Astrocyte (in vitro differentiated cells and primary cell): ENCODE measurements at places on chromosomes 3 and 15. TPM values are rescaled to one million over a fixed set of nuclear protein-coding genes. Genes with fewer than 3 reads are reported as not detected.

The C3orf52 gene
- total RNA-seq, result 21.3 and 21.9 TPM in 2 replicates

The GNAT1 gene
- not detected in 2 replicates for total RNA-seq

The CLDN16 gene
- 0.24 and 0.50 TPM in 2 replicates for total RNA-seq

The LMCD1 gene
- total RNA-seq, result 374 and 437 TPM in 2 replicates

DNA sequence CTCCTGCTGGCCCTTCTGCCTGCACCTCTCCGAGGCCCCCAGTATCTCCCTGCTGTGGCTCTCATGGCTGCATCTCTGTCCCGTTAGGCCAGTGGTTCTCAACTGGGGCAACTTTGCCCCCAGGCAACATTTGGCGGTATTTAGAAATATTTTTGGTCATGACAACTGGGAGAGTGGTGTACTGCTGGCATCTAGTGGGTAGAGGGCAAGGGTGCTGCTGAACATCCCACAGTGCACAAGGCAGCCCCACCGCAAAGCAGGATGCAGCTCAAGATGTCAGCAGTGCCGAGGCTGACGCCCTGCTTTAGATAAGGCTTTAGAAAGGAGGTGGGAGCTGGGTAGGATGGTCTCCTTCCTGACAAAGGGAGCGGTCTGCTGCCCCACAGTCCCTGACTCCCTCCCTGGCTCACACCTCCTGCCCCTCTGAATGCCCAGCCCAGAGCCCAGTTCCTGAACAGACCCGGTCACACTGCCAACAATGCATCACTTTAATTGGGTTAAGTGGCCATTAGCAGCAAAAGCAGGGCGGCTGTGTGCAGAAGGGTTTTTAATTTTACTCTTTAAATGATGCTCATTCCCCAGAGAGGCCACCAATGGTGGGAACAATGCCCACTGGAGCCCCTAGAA lies 68.8 kb upstream of the TMEM115 start:
- H3K36me3 ChIP-seq, result no peaks in the 10 kb centered on the region
- H3K4me1 ChIP-seq, result no peaks in the 10 kb centered on the region
- no peak for DNase-seq
- H3K4me3 ChIP-seq, result no peak overlapping the region
